ENCODE measurements at places on chromosomes 3 and 15.

DNA sequence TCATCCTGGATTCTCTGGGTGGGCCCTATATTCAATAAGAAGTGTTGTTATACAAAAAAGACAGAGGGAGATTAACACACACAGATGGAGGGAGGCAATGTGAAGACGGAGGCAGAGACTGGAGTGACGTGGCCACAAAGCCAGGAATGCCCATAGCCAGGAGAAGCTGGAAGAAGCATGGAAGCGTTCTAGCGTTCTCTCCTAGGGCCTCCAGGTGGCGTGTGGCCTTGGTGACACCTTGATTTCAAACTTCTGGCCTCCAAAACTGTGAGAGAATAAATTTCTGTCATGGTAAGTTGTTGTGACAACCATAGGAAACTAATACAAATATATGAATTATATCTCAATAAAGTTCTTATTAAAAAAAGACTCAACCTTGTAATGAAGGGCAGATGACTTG lies 21.3 kb downstream of the THBS1 start:
- DNase-seq = no peak

- no peak for DNase-seq
Measured at GRCh38 chr3:66272016-66272415, 51.2 kb downstream of the SLC25A26 start.

DNA sequence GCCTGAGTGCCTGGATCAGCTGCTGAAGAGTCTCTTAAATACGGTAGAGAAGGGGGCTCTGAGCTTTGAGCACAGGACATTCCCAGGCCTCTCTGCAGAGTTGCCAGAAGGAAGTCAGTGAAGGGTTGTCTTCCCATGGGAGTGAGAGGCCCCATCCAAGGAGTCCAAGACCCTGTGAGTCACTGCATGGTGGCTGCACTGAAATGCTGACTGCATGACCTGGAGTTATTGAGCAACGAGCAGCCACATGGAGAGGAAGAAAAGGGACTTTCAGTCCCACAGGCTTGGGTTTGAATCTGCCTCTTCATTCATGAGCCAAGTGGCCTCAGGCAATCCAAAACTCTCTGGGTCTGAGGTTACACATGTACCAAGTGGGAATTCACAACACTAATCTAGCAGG lies 69.6 kb upstream of the RASGRF1 start:
- DNase-seq = no peak

DNA sequence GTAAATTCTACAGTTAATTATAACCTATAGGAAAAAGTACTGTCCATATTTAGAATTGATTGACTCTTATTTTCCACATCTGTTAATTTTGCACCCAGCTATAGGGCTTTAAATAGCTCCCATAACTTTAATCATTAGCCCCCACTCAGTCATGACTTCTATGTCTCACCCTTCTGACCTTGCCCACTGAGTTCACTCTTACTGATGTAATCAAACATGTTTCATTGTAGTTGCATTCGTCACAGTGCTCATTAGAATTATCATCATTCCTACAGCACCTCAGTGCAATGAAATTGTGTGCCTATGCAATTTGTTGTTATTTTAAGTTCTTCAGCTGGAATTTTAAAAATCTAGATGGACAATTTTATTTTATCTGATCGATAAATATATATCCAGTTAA lies 151.4 kb downstream of the TIGIT start:
- DNase-seq = no peak

DNA sequence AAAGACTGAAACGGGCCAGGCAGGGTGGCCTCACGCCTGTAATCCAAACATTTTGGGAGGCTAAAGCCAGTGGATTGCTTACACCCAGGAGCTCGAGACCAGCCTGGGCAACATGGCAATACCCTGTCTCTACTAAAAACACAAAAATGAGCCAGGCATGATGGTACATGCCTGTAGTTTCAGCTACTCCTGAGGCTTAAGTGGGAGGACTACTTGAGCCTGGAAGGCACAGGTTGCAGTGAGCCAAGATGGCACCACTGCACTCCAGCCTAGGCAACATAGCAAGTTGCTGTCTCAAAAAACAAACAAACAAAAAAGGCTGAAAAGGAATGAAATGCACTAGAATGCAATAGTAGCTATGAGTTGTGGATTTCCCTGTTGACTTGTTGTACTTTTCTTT lies 94.7 kb downstream of the STAG1 start:
- no peak for DNase-seq

DNA sequence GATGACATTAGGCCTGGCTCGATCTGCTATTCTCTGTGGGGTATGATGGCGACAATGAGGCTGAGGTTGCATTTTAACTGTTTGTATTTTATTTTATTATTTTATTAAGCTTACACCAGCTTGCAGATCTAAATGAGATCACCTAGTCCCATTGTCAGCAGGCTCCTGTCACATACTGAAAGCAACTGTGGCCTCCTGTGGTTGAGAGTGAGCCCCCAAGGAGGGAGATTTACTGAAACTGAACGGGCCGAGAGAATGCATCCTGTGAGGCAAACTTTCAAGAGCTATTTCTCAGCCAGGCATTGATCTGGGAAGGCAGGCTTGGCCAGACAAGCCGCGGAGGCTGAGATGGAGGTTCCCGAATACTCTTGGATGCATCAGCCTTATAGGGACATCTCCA lies 210.4 kb upstream of the ARRDC4 start:
- DNase-seq = no peak

- DNase-seq = no peak
Measured at GRCh38 chr15:69920221-69920620, 177.5 kb downstream of the TLE3 start.

- no peak for DNase-seq
Measured at GRCh38 chr3:175029828-175030227, 170.7 kb downstream of the NAALADL2 start.

DNA sequence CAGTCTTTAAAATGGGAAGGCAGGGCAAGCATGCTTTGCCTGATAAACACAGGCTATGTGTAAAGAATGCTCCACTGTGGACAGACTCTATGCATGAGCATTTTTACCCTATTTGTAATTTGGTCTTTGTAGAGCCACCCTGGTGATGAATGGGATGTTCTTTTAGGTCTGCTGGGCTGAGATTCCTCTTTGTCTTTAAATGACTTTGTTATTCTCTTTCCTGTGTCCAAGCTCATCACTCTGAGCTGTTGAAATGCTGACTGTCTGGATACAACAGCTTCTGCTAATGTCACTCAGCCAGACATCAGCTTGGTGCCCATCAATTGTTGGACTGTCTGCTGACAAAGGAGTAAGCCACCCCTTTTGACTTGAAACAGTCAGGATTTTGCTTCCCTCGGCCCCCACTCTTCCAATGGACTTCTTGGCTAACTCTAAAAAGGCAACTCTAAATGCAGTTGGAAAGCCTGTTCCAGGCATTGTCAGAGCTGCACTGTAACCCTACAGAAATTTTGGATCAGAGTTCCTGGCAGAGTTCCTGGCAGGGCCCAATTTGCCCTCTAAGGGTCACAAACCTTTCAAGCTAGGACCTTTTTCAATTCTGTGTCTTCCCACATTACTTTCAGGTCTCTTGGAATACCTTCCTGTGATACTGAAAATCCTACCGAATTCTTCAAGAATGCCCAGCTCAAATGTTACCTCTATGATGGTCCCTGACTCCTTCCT lies 40.5 kb upstream of the EIF1B start:
- no peak for DNase-seq

DNA sequence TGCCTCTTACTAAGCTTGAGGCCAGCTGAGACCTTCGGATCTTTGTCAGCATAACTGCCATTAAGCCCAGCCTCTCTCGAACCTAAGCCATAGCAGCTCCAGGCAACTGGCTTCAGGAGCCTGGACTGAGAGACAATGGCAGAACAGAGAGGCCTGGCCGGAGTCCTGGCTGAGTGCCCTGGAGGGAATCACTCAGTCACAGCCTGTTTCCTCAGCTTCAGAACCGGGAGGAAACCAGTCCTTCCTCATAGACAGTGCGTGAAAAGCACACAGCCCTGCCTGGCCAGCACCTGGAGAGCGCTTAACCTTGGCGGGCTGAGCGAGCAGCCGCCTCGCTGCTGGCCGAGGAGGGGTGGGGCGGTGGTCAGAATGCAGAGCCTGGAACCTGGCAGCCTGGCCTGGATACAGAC lies 21.6 kb downstream of the RNU5B-1 start:
- DNase-seq = no peak

DNA sequence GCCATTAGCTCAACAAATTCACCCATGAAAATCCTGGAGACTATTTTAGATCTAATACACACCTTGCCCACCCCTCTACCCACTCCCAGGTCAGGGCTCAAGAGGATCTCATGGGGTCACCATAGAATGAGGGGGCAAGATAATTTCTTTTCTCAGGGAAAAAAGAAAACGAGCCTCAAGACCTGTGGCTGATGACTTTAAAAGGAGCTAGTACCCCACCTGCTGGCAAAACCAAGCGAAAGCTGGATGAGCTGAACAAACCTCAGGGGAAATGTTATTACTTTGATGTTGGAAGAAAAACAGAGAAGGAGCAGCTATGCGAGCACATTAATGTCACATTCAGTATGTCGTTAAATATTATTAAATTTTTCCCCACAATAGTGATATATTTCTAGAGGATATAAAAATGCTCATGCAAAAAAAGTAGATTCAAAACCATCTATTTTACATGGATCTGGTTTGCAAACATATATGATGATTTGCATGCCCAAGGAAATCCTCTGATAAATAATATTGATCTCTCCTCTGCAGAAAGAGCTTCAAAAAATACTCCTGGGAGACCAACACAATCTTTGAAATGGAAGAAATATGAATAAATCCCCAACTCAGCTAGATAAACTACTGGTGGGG lies 37.7 kb downstream of the PLD1 start:
- no peak for DNase-seq

- DNase-seq = no peak
Measured at GRCh38 chr3:12467746-12468145, 16.5 kb upstream of the TSEN2 start.

DNA sequence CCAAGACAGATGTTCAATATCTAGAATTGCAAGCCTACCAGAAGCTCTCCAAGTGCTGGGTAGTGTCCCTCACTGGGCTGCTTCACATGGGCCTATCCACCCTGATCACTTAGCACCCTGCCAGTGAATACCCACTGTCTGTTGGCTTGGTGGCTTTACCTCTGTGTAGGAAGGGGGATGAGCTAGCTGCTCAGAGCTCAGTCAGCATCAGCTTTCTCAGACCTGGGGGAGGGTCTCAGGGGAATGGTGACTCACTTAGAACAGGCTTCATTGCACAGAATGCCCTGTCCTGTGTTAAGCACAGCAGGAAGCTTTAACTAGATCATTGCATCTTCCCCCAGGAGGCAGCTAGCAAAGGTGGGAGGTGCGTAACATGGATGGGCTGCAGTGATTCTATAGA lies 209.8 kb downstream of the PDCD6IP start:
- no peak for DNase-seq

- DNase-seq = no peak
Measured at GRCh38 chr3:130242850-130243569, 102.5 kb upstream of the COL6A5 start.

DNA sequence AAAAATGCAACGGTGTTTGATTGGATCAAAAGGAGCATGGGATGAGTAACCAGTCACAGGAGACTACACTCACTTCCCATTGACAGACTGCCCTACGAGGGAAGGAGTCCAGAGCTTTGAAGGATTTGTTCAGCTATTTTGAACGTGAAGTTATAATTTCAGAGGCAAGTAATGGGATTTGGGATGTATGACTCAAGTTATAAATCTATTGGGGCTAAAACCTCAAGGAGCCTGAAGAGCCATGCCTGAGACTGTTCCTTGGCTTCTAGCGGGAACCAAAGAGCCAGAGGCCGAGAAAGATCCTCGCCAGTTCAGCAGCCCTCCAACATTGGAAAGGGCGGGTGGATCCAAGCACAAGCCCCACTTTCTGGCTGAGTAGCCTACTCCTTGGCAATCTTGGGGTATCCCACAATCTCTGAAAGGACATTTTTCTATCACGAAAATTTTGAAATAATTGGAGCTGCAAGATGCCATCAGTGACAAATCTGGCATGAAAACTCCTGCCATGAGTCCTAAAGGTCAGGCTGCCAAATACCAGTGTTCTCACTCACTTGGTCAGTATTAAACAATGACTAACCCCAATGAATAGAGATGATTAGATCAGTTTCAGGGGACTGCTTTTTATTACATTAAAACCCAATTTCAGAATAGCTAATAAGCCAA lies 48.6 kb upstream of the SLCO2A1 start:
- no peak for DNase-seq

- no peak for DNase-seq
Measured at GRCh38 chr3:77935418-77935817, 895.5 kb downstream of the ROBO2 start.

DNA sequence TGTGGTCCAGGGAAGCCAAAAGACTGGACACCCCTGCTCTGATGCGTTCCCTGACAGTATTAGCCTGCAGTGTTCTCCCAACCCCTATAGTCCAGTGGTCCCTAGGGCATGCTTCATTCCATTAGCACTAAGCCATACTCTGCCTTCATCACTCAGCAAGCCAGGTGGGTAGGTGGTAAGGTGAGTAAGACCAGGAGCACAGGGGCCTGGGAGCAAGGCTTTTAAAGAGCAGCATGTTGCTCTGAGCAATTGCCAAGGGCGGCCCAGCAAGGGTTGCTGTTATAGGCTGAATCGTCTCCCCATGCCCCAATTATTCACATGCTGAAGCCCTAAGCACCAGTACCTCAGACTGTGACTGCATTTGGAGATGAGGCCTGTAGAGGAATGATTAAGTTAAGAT lies 11.0 kb downstream of the CXCR6 start:
- DNase-seq = no peak

DNA sequence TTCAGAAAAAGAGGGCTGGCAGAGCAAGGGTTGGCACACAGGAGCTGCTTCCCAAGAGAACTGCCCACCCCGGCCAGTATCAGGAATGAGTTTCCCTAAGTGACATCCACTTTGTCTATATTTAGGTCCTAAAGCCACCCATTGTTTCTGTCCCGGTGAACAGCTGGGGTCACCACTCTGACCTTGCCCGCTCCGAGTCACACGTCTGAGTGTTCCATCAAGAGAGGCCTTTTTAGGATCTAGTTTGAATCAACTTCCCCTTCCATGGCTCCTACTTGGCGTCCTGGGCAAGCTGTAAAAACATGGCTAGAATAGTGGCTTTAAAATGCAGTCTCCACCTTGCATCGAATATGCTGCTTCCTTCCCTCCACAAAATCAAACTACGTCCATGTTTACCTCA lies 109.6 kb upstream of the ARHGEF3 start:
- no peak for DNase-seq

- DNase-seq = no peak
Measured at GRCh38 chr15:46672041-46672440, 1037.2 kb downstream of the SQOR start.

Measured in T-helper 22 cell (primary cell).